Type B pancreatic cell (in vitro differentiated cells): ENCODE measurements at places on chromosomes 1 and 21. TPM values are rescaled to one million over a fixed set of nuclear protein-coding genes. Genes with fewer than 3 reads are reported as not detected.
A peak's percentile ranks its signal among the peaks of the same experiment; 100 is the strongest.

DNA sequence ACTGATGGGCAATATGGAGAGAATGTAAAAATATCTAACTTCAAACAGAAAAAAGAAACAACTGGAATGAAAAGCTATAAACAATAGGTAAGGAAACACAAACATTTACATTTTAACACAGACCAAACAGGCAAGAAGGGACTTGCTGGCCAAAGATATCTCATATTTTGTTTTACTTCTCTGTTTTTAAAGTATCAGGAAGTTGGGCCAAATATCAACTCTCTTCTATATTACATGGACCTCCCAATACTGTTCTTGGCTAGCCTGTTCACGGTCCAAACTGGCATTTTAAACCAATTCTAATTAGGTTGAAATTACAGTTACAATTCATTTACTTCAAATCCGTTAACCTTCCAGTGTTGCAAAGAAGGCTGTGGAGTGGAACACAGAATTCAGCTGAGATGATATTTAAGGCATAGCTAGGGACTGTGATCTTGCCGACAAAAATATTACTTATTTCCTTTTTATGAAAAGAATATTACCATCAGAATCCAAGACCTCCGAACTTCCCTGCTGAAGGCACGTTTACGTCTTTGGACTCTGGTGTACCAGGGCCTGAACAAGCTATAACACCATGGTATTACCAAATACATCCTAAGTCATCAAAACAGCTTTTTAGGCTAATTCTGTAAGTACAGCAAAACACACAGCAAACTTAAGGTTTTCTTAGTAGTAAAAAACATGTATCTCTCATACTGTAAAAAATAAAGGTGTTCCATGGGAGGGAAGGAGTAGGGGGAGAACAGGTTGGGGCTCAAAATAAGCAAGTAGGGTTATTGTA, 165.4 kb downstream of the RUNX1 start:
- peaks cover 8% of the 10 kb centered on the region for H3K36me3 ChIP-seq
- peak overlapping the region; percentile 44 for H3K4me3 ChIP-seq

DNA sequence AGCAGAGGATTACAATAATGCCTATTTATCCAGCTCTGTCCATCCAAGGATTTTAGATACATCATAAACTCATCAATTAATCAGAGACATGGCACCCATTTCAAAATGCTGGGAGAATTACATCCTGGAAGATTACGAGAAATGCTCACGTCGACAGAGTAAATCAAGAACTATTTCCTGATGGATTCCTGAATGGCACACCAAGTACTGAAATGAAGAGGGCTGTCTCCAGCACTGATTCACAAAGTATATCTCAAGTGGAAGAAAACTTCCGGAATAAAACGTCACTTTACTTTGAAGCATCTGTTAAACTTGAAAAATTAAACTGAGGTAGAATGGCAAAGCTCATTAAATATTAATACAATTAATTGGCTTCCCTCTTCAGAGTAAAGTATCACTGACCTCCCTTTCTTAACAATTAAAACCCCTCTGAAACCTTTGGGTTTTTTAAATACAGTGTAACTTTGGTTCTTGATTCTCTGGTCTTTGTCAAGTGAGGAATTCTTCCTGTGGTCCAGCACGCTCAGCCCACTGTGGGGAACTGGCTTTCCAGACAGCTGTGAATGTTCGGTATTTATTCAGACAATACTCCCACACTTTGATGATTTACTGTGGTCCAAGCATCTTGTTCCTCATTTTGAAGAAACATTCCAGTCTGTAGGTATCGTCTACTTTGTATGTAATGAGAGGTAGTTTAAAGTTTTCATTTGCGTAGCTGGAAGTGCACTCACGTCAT, 288.0 kb downstream of the NFIA start:
- no peak for DNase-seq
- H3K27me3 ChIP-seq: peaks cover 3% of the 10 kb centered on the region
- peaks cover 15% of the 10 kb centered on the region for H3K4me1 ChIP-seq
- H3K27ac ChIP-seq: no peak overlapping the region
- H3K4me3 ChIP-seq: no peak overlapping the region

- H3K4me3 ChIP-seq: no peak overlapping the region
- H3K27ac ChIP-seq: no peak overlapping the region
- no peak for DNase-seq
- H3K36me3 ChIP-seq: peaks cover 2% of the 10 kb centered on the region
- H3K4me1 ChIP-seq: peaks cover 20% of the 10 kb centered on the region
- peaks cover 3% of the 10 kb centered on the region for H3K27me3 ChIP-seq
Measured at GRCh38 chr1:226629210-226629895, 80.8 kb downstream of the STUM start.

RHBDL2 gene
- 0.80 and 1.2 TPM in 2 replicates for total RNA-seq

FCRL4 gene
- total RNA-seq: not detected in 2 replicates

GRCh38 chr1:219472596-219472995, 140.3 kb downstream of the ZC3H11B start:
- no peaks in the 10 kb centered on the region for H3K4me1 ChIP-seq
- no peak overlapping the region for H3K4me3 ChIP-seq
- no peak overlapping the region for H3K27ac ChIP-seq

GRCh38 chr1:172720339-172720738, 61.4 kb downstream of the FASLG start:
- H3K4me3 ChIP-seq: no peak overlapping the region
- H3K27ac ChIP-seq: no peak overlapping the region
- H3K4me1 ChIP-seq: peaks cover 35% of the 10 kb centered on the region
- H3K27me3 ChIP-seq: no peaks in the 10 kb centered on the region
- H3K36me3 ChIP-seq: peaks cover 4% of the 10 kb centered on the region

GRCh38 chr1:186066411-186066810, 308.6 kb downstream of the TPR start:
- H3K36me3 ChIP-seq: no peaks in the 10 kb centered on the region
- H3K4me3 ChIP-seq: no peak overlapping the region
- no peaks in the 10 kb centered on the region for H3K4me1 ChIP-seq

DNA sequence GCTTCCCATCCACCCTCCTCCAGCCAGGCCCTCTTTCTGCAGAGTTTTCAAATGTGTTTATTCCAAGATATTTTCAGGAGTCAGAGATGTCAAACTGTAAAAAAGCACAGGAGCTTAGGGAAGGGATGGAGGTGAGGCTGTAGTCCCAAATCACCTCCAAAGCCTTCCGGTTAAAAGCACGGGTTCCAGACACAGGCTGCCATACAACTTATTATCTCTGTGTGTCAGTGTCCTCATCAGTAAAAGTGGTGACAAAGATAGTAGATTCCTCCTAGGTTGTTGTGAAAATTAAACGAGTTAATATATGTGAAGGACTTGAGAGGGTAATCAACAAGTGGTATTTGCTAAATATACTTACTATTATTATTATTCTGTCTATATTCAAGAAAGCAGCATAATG, 15.1 kb downstream of the S100A7A start:
- peaks cover 3% of the 10 kb centered on the region for H3K27me3 ChIP-seq
- no peak for DNase-seq
- no peak overlapping the region for H3K27ac ChIP-seq
- no peaks in the 10 kb centered on the region for H3K4me1 ChIP-seq

HJV gene
- not detected in 2 replicates for total RNA-seq
